ENCODE measurements at places on chromosomes 2 and 18.

DNA sequence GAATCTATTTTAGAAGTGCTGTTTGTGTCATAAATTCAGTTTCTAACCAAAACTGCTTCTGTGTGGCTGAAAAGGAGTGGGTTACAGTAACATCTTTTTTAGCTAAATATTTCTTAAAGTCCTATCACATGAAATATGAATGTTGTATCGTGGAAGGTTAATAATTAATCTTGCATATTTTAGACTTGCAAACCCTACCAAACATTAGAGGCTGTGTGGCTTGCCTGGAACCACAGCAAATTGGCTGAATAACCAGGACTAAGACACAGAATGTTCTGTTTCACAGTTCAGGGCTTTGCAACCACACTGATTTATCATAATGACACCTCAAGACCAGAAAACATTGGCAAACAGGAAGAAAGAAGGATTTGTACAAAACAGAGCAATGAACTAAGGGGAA is 208.9 kb upstream of the CNTNAP5 start:
- DNase-seq, result no peak

DNA sequence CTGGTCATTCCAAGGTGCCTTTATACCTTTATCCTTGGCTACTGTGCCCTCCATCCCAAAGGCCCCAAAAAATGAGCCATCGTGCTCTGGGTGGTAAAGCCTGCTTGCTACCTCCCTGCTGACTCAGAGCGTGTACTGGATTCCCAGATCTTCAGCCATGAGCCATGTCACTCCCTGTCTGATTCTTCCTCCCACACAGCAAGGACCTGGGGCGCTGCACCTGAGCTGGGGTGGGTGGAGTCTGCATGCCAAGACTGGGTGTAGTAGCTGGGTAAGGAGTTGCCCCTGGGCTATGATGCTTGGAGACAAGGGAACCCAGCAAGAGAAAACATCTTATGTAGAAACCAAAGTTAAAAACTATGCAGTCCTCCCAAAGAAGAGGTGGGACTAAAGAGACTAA is 37.2 kb upstream of the APCDD1 start:
- DNase-seq, result no peak

GRCh38 chr18:58013241-58014211 is 30.5 kb upstream of the NEDD4L start:
- no peak for DNase-seq

- no peak for DNase-seq
These were observed 20.6 kb downstream of the TEX44 start for GRCh38 chr2:231613331-231613662.

DNA sequence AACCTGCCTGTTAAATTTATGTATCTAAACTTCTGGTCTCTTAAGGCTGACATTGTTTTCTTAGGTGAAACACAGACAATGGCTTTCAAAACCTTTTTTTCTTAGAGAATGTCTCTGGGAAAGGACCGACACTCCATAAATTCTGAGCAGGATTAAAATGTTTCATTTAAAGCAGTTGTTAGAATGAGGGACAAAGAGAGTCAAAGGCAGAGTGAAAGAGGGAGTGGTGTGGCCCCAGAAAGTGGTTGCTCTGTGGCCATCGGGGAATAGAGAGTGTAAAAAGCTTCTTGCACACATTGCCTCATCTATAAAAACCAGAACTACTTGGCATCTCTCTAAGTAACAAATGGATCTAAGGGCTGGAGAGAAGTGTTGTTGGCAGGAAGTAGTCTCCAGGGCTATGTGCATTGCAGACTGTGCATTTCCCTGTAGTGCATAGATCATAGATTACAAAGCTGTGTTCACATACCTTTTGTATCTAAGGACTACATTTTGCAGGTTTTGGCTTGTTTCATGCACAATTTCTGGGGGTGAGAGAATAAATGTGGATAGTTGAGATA is 3.6 kb downstream of the RPRM start:
- DNase-seq, result no peak

DNA sequence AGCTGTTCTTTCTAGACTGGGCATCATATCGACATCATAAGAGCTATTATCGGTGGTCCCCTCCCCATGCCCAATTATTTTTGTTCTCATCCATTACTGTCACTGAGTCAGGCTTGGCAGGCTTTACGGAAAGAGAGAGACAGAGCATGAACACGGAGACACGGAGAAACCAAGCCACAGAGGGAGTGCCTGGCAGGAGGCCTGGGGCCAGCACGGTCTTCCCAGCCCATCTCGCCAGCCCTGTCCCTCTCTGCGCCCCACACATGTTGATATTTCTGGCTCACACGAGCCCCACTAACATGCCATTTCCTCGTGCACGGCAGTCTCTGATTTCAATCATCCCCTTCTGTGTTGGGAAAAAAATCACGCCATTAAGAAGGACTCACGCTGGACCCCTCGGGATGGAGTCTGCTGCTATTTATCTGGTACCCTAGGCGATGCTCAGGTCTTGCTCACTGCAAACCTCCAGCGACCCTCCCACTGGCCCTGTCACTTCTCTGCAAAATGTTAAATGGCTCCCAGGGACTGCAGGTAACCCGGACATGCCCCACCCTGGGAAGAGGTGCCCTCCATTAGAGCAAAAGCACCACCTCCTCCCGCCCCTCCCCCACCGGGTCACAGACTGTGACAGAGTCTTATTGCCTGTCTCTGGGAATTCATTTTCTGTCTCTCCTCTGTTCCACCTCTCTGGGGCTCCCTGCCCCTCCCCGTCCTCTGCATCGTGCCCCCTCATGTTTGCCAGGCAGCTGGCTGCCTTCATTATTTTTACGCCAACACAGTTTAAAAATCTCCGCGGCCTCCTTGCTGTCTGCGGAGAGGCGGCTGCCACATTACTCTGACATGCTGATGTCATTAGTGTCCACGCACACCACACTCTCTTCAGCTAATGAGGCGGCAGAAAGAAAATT is 40.1 kb upstream of the GBX2 start:
- no peak for DNase-seq

GRCh38 chr18:4181882-4182568 is 273.1 kb downstream of the DLGAP1 start:
- DNase-seq, result no peak

GRCh38 chr18:21129566-21130216 is 18.1 kb upstream of the ROCK1 start:
- no peak for DNase-seq

DNA sequence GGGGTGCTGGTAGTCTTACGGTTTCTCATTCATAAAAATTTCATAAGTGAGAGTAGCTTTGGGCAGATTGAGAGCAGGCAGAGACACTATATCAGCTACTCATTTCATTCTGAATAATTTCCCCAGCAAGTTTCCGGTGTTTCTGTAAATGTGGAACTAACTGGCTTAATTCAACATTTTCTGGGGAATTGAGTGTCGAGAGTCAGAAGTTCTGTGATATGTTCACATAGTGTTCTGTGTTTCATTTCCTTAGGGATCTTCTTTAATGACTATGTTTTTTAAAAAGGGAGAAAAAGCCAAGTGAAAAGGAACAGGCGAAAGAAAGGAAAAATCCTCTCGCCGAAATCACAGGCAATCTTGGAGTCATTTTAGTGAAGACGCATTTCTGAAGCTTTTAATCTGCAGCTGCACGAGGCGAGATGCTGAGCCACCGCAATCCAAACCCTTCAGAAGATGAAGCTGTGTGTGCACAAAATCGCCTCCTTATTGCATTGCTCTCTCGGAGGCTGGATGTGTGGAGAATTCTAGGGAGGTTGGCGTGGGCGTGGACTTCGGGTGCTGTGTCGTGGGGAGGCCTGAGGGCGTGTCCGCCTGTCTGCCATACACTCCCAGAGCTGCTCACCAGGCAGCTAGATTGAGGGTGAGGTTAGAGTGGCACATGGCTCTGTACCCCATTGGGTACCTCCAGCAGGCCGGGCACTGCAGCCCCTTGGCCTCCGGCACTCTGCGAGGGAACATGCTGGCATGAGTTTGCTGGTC is 38.4 kb upstream of the HDAC4 start:
- DNase-seq, result no peak

DNA sequence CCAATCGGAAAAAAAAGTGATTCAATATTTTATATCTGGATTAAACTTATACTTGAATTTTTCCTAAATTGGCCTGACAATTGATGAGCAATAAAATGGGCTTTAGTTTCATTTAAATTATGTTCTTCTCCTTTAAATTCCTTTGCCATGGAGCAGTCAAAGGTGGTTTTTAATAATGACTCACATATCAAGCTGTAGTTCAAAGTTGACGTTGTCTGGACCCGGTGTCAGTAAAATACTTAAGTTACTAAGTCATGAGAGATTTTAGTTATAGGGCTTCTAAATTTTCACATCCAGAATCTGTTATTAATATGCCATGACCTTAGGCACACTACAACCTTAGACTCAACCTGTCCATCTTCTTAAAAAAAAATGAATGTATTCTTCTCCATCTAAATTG is 62.5 kb downstream of the CDH2 start:
- DNase-seq, result no peak

- DNase-seq, result no peak
These were observed 266.4 kb downstream of the NAPG start for GRCh38 chr18:10792181-10792580.

GRCh38 chr18:40407909-40408308 is 1547.1 kb upstream of the PIK3C3 start:
- no peak for DNase-seq

GRCh38 chr2:313991-314390 is 26.1 kb upstream of the ALKAL2 start:
- no peak for DNase-seq

DNA sequence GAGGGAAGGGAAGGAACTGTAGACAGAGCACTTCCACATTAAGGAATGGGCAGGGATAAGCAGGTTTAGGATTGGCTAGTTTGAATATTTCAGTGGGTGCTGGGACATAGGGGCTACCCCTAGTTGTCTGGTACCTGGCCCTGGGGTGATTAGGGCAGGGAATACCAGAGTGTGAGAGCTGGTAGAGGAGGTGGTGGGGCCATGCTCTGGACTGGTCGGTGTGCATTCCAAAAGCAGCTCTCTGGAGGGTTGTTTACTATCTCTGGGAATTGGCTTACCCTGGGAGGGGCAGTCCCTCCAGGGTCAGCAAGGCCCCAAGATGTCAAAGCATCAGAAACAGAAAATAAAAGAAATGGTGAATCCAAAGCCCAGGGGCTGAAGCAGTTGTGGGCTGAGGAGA is 103.8 kb downstream of the LAMA3 start:
- DNase-seq, result no peak
